ENCODE measurements at places on chromosomes 11 and 22.

DNA sequence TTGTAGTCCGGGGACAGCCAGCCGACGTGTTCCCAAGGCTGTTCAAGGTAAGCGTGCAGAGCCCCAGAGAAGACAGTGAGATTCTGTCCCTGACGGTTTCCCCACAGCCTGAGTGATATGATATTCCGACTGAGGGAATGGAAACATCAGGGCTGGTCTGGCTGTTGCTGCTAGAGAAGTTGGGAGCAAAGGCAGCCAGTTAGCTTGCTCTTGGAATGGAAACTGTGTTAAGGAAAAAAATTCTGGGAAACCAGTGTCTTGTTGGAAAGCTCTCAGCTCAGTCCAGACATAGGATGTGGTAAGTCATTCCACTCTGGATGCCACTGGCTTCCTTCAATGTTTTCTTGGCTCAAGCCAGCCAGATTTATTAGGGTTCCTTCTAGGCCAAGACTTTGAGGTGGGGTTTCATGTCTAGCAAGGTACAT lies 8.8 kb downstream of the CRY2 start:
- DNase-seq: no peak

GRCh38 chr11:61446211-61446651 lies 16.3 kb downstream of the SDHAF2 start:
- DNase-seq: peak; percentile 93

DNA sequence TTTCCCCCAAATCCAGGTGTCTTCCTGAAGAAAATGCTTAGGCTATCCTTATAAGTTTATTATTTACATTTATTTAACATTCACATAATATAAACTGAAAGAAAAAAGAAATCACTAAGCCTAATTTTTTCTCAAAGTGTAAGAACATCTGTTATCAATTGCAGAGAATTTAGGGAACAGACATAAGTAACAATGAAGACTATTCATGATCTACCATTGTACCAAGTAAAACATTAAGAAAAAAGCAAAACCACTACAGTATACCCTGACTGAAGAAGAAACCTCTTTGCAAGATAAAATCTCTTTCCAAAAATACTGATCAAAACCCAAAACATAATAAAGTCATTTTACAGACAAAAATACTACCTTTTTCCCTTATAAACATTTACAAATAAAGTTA lies 60.5 kb downstream of the NUP98 start:
- no peak for DNase-seq

GRCh38 chr11:83508804-83509203 lies 222.6 kb upstream of the CCDC90B start:
- no peak for DNase-seq

DNA sequence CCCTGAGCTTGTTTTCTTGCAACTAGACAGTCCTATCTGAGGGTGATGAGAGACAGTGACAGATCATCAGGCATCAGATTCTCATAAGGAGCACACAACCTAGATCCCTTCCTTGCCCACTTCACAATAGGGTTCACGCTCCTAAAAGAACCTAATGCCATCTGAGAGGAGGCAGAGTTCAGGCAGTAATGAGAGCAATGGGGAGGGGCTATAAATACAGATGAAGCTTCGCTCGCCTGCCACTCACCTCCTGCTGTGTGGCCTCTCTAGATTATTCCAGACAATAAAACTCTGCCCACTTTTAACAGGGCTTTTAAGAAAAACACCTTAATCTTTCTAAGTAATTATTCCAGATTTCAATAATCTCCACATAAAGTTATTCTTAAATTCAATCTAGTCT lies 43.9 kb upstream of the PAK1 start:
- no peak for DNase-seq

- no peak for DNase-seq
Measured at GRCh38 chr11:5507933-5508305, 1.8 kb downstream of the UBQLN3 start.

GRCh38 chr11:63641727-63642126 lies 27.5 kb upstream of the PLAAT3 start:
- DNase-seq: no peak

DNA sequence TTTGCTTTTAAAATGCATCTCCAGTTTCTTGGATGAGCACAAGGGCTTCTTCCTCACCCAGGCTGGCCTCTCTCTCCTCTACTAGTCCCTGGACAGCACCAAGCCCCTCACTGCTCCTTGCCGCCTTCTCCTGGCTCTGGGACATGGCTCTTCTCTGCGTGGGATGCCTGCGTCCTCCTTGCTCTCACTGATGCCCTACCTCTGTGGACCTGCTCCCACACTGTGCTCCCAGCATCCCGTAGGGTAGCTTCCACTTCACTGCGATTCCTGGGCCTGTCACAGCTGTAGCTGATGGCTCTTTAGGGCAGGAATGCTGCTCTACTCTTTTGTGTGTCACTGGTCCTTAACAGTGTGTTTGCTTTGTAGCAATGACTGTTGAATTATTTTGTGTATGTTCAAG lies 136.3 kb downstream of the SNX19 start:
- DNase-seq: no peak

GRCh38 chr11:123448823-123449222 lies 18.8 kb downstream of the GRAMD1B start:
- no peak for DNase-seq

DNA sequence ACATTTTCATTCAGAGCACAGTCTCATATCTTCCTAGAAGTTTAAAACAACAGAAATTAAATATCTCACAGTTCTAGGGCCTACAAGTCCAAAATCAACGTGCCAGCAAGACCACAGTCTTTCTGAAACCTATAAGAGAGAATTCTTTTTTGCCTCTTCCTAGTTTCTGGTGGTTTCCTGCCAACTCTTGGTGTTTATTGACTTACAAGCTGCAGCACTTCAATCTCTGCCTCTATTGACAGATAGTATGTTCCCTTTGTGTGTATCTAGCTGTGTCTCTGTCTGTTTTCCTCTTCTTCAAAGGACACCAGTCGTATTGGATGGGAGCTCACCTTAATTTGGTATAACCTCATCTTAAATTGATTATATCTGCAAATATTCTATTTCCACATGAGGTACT lies 347.5 kb downstream of the DCDC1 start:
- no peak for DNase-seq

DNA sequence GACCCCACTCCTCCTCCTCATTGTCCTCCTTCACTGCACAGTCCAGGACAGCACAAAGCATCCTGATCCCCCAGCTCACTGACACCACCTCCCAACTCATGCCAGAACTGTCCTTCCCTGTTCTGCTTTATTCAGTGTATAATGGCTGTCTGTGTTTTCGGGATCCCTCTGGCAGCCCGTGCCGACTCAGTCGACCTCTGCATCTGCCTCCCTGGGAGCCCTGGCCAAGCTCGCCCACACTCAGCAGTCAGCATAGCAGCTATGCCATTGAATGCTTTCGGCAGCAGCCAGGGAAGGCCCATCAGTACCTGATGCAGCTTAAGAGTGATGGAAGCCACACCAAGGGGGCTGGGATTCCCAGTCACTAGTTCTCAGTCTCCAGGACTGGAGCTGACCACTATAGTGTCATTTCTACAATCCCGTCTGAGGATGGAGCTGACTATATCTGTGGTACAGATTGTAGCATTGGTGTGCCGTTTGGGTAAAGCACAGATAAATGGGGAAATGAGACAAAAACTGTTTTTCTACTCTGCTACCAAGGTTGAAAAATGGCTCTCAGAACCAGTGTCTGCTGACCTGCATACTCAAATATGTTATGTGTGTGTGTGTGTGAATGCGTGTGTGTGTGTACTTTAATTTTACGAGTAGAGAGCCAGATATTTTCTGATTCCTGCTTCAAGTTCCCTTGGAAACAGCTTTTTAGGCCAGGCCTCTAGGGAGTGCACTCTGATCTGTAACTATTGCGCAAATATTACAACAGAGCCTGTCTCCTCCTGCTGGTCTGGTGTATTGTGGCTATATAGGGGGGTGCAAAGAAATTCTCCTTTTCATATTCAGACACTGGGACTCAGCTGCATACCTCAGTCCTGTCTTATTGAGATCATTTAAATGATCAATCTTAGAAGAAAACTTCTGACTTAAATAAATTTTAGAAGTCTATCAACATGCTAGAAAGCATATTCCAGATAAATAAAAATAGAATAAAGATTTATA lies 78.8 kb upstream of the TOP3B start:
- DNase-seq: peak; percentile 61

GRCh38 chr11:30753994-30754393 lies 167.8 kb upstream of the MPPED2 start:
- no peak for DNase-seq

DNA sequence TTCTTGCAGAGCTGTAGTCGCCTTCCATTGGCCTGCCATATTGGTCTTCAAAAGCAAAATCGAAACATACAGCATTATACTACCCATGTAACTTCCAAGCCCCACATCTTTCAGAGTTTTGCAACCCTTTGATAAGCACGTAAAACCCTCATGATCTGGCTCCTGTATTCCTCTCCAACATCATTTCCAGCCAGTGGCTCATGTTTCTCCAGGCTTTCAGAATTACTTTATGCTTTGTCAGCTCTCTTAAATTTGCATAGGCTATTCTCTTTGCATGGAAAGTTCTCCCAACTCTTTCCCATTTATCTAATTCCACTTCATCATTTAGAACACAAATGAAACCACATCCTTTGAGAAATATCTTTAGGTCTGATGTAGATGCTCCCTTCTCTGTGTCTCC lies 67.8 kb upstream of the DDI1 start:
- DNase-seq: no peak

DNA sequence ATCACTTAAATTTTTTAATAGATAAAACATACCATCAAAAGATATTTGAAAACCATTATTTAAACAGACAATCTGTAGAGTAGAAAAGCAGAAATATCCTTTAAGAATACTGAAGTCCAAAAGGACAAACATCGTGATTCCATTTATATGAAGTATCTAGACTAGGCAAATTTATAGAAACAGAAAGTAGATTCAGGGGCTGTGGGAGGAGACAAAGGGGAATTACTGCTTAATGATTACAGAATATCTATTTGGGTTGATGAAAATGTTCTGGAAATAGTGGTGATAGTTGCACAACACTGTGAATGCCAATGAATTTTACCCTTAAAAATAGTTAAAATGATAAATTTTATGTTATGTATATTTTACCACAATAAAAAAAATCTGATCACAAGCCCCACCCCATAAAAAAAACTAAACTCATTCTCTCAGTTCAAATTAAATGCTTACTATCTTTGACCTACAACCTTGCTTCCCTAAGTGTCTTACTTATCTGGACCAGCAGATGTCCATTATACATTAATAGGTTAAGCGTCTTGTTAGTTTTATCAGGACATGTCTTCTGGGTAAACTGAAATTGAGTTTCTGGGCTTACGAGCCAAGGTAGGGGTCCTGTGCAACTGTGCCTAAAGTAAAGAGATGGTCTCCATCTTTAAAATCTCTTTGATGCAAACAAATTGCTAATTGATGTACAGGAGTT lies 86.3 kb downstream of the FCHSD2 start:
- peak; percentile 79 for DNase-seq

GRCh38 chr11:31645747-31646146 lies 136.2 kb downstream of the ELP4 start:
- no peak for DNase-seq

DNA sequence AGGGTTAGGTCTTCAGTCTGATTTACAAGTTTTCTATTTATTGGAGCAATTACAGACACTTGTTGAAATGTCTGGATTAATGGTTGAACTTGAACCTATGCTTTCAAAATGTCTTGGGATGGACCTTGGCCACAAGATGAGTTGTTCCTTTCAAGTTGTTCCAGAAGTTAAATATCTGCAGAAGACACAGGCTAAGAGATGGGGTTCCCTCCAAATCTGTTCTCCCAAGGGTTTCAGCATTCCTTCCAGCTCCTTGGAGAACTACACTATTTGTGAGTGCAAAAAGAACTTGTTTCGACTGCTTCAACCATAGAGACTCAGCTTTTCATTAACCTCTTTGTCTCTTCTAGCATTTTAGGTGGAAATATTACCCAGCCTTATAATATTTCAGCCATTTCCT lies 189.0 kb upstream of the BLID start:
- no peak for DNase-seq

- DNase-seq: no peak
Measured at GRCh38 chr11:111120696-111121302, 124.7 kb upstream of the POU2AF2 start.

GRCh38 chr11:34234086-34234740 lies 123.6 kb downstream of the ABTB2 start:
- DNase-seq: peak; percentile 94

- DNase-seq: peak; percentile 69
Measured at GRCh38 chr11:96254087-96254486, 88.9 kb downstream of the MAML2 start.

- no peak for DNase-seq
Measured at GRCh38 chr22:42462016-42462415, 29.8 kb upstream of the NFAM1 start.

GRCh38 chr22:35648066-35649025 lies at the start of gene APOL6:
Gene APOL6 (plus strand): TSS chr22:35648446. CDS start chr22:35656426, 7,980 bp downstream.
- DNase-seq: peak; percentile 99

DNA sequence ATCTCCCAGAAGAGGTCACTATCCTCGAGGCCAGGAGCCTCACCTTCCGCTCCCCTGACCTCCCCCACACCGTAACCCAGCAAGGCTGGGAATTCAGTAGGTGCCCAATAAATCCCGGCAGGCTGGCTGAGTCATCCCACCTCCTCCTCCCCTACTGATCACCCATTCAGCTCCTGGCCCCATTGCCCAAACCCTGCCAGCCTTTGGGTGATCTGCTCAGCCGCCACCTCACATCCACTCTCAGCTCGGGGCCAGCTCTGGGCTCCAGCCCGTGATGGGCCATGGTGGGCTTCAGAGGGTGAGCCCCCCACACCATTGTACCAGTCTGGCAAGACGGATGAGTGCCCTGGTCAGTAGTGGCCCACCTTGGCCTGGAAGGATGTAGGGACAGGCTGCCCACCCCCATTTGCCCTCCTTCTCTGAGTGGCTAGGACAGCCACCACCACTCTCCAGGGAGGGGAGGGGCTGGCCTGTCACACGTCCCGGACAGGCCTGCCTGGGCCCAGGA lies 8.2 kb downstream of the TRPM5 start:
- DNase-seq: no peak
